ENCODE measurements at places on chromosomes 1 and 21.

DNA sequence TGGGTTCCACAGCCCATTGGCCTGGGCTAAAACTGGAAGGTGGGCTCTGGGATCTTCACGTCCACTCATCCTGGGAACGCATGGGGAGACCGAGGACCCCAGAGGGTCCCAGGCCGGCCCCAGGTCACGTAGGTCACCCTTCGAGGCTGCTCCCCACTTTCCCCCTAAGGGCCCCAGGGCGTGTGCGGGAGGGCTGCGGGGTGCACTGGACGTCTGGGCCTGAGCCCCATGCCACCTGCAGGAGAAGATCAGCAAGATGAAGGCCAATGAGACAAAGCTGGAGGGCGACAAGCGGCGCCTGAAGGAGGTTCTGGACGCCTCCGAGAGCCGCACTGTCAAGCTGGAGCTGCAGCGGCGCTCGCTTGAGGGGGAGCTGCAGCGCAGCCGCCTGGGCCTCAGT is 12.5 kb downstream of the MFAP2 start:
- no peak for DNase-seq

- no peak for DNase-seq
Measured at GRCh38 chr1:156663178-156663577, 14.0 kb downstream of the NES start.

DNA sequence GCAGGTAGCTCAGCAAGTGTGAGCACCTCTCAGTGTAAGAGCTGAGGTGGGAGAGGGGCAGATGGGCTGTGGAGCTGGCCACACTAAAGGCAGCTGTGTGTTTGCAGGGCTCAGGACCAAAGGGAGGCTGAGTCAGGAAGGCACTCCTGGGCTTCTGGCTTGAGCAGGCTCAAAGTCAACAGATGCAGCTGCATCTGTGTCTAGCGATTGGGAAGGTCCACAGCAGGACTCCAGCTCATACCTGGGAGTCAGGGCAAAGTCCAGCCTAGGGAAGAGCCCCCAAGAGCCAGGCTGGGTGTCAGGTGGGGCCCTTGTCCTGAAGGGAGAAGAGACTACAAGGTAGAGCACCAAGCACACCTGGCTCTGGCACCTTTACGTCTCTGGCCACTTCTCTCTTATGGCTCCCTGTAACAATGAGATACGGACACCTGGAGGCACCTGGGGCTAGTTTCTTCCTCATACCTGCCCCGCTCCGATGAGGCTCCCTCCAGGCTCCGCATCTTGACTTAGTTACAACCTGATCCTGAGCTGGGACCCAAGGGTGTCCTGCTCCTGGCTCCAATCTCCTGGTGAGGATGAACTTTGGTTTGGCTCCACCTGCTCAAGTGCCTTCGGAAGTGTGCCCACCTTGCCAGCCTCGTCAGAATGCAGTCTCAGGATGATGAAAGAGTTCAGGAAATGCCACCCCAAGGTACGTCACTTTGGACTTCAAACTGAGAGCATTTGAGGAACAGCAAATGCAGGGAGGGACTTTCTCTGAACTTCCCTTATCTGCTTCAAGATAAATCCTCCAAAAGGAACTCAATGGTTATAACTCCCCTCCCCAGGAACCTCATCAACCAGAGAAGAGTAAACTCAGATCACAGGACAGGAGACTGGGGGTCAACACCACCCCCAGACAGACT is 21.5 kb upstream of the SLC2A1 start:
- DNase-seq = no peak

DNA sequence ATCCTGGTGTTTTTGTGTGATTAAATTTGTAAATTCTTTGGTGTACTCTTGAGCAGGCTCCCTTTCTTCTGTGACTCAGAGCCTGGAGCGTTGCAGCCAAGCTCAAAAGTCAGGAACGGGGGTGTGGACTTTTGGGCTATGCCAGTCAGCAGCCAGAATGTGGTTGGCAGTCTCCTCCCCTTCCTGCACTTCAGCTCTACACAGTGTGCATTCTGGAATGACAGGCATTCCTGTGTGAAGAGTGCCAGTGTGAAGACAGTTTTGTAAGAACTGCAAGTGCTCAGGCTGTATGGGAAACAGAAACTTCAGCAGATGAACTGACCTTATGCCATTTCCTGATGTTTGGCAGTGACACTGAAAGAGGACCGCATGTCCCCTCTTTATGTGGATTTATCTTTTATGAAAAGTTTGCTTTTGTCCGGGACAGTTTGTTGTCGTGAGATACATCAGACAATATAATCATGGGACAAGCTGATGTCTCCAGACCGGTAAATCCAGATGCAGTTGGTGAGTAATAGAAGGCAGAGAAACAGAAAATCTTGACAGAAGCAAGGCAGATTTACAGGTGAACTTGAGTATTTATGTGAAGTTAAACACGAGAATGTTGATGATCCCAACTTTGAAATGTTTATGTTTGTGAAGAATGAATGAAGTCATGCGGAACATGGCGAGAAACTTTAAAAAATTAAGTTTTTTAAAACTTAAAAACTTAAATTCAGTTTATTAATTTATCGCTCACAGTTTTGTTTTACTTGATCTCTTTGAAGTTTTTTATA is 67.7 kb upstream of the RCC1 start:
- DNase-seq = no peak

- DNase-seq = no peak
Measured at GRCh38 chr1:151311011-151311410, 16.2 kb downstream of the PI4KB start.

GRCh38 chr1:237145379-237146135 is 103.6 kb downstream of the RYR2 start:
- no peak for DNase-seq

DNA sequence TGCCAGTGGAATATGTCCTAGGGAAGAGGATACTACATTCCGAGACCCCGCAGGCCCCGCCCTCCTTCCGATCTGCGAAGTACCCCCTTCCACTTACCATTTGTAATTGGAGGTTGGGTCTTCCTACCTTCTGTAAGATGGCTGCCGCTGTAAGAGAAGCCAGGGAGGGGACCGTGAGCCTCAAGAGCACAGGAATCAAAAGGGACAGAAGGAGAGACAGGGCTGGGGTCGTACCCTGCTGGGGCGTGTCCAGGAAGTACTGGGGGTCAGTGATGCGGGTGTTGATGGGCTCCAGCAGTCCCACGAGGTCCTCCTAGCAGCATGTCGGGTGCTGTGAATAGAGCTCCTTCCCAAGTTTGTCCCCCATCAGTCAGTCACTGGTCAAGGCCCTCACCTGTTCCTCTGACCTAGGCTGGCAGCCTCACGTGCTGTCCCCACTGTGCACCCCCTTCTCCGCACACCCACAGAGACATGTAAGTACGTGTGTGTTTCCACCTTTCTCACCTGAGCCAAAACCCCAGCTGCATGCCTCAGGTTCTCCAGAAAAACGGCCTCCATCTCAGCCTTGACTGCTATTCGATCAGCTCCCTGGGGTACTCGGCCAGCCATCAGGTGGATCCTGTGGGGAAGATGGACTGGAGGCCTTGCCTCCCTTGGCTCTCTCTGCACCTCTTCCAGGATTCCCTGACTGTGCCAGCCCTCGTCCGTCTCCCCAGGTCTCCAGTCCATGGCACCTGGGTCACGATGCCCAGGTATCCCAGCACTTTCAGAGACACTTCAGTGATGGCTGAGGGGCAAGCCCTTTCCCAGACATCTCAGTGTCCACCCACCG is 1.8 kb downstream of the HYI start:
- no peak for DNase-seq

Measured in CD4-positive, alpha-beta T cell treated with Interleukin-15 for 4 hours (primary cell).